ENCODE measurements at places on chromosomes 11 and 22.
A peak's percentile ranks its signal among the peaks of the same experiment; 100 is the strongest.

DNA sequence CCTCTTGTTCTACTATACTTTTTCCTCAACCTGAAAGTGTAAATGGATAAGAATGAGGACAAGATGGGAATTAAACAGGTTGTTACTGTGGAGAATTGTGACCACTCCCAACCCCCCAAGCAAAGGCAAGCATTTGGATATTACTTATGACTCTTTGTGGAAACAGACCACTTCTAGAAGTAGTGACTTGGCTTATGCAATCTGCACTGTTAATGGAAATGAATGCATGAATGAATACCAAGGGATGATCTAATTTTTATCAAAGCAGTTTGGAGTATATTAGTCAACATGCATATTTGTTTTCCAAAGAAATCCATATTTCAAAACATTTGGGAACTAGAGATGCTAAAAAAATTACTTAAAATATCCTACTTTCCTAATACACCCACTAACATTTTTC, 35.3 kb downstream of the AMOTL1 start:
- DNase-seq: no peak

- no peak for DNase-seq
Measured at GRCh38 chr11:116993599-116993998, 104.6 kb downstream of the SIK3 start.

DNA sequence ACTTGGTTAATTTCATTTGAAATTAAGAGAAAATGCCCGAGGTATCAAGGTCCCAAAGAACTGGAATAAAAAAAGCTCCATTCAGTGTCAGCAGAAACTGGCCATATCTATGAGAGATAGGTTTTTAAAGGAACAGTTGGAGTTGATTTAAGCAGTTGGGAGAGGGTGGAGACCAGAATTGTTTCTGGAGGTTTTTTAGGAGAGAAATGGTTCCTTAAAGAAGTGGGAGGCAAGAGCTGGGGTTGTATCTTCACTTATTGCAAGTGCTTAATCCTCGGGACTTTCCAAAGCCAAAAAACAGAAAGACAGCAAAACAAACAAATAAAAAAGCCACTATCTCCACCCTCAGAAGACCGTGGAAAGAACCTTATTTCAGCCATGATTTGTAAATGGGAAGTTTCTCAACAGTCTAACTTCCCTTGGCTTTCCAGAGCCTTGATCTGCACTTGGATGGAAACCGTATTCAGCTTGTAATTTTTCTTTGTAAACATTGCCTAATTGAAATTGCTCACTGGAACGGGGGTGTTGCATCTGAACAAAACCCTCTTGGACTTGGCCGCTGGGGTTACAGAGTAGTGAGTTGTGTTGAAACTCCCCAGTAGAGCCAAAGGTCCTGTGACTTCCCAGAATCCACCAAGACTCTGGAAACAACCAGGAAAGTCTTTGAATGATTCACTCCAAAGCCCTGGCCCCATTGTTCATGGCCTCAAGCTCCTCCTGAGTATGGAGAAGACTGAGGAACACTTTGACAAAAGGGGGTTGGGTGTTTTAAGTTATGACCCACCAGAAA, 115.6 kb downstream of the SLC1A2 start:
- DNase-seq: peak; percentile 68

DNA sequence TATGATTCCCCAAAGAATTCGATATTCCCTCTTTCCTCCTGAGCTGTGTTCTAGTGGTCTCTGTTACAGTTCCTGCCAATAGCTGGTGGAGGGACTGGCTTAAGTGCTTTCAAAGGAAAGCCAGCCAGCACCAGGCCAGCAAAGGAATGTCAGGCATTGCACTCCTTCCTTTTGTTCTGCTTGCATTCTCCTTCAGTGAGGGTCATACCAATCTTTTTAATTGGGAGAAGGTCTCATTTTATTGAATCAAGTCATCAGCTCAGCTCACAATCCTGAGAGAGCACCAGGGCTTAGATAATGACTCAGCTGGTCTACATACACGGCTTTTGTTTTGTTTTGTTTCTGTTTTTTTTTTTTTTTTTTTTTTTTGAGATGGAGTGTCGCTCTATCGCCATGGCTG, 222.9 kb downstream of the NAV2 start:
- peak; percentile 76 for DNase-seq

GRCh38 chr11:9273376-9274336, 8.5 kb upstream of the DENND5A start:
- DNase-seq: no peak

DNA sequence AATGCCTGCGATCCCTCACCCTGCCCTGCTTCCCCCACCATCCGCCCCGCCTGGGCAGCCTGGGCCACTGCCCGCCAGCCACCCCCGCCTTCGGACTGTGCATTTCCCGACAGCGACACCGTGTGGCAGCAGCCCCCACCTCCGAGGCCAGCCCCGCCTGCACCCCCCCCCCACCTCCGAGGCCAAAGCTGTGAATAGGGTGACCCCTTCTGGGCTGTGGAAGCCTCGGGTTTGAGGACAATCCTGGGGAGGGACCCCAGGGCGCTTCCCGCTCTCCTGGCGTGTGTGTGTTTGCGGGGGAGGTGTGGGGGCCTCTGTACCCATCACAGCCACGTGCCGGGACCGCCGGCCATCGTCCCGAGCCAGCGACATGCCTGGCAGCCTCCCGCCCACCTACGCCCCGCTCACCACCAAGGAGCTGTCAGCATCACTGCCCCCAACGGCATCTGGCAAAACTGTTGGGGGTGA, 33.8 kb upstream of the PPARA start:
- no peak for DNase-seq

- DNase-seq: no peak
Measured at GRCh38 chr22:38793317-38793716, 626 bp downstream of the DNAL4 start.

DNA sequence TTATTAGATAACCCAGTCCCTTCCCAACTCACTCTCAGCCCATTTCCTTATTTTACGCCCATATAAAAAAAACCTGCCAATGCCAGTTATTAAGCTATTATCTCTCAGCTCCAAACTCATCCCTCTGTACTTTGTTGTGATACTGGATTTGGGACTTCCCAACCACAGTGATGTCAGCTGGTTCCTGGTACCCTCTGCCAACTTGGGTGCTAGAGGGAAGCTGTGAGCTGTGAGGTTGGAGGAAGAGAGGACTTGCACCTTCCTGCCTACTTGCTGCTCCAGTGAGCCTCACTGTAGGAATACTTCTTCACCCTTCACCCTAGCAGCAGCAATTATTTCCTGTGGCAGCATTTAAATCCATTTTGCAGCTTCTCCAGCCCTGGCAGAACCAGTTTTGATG, 19.2 kb upstream of the CSF2RB start:
- DNase-seq: no peak

GRCh38 chr11:119942583-119943297, 195.2 kb downstream of the TRIM29 start:
- DNase-seq: no peak

DNA sequence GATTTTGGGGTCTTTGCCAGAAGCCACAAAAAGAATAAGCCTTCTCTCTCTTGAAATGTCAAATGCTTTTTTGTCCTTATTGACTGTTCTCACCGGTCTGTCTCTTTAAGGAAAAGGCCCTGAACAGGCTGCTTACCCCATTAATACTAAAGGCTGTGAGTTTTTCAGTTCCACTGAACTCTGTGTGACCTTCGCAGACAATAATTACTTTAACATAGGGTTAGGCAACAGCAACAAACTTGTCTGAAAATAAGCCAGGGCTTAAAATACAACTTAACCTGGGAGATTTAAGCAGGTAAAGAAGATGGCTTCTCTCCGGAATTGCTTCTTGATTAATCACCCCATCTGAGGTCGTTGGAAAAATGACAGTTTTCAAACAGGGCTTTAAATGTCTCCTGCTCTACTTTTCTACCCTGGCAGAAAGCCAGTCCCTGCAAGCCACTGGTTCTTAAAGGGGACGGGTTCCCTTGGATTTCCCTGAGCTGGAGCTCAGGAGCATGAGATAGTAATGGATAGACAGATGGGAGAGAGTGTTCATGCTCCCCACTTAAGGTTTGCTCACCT, 69.4 kb downstream of the ARL14EP start:
- no peak for DNase-seq

GRCh38 chr22:37324340-37325038, 42.2 kb downstream of the CYTH4 start:
- no peak for DNase-seq

GRCh38 chr11:19881177-19881576, 168.5 kb downstream of the NAV2 start:
- no peak for DNase-seq

GRCh38 chr22:49413146-49413545, 414.5 kb downstream of the BRD1 start:
- no peak for DNase-seq

DNA sequence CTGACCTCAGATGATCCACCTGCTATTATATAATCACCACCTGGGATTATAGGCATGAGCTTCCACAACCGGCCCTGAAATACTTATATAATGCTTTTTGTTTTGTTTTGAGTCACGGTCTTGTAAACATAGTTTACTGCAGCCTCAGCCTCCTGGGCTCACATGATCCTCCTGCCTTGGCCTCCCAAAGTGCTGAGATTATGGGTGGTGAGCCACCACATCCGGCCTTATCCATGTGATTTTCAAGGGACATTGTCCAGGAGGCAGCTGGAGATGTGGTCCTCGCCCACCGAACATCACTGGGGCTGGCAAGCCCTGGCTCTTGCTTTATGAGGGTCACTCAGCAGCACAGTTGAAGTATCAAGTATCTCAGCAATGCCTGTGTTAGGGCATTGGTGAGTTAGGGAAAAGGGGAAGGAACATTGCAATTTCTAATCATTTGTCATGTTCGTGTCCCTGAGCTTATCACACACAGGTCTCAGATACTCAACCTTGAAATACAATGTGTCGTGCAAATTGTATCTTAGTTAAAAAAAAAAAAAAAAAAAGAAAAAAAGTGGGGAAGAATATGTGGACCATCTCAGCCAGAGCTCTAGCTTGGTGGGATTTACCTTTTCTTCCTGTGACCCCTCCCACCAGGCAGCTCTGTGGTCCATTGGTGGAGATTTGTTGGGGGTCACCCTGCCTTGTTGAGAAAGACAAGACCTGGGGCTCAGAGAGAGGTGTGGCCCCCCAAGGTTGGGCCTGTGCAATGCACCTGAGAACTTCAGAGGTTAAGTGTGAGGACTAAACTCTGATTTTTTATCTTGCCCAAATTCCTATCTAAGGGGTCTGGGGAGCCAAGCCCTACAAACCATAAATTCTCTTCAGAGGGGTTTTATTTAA, 40.4 kb upstream of the MAPK1 start:
- no peak for DNase-seq

- DNase-seq: no peak
Measured at GRCh38 chr11:95776859-95777258, 12.7 kb downstream of the FAM76B start.

GRCh38 chr22:19442166-19442565, 5.3 kb downstream of the C22orf39 start:
- no peak for DNase-seq

DNA sequence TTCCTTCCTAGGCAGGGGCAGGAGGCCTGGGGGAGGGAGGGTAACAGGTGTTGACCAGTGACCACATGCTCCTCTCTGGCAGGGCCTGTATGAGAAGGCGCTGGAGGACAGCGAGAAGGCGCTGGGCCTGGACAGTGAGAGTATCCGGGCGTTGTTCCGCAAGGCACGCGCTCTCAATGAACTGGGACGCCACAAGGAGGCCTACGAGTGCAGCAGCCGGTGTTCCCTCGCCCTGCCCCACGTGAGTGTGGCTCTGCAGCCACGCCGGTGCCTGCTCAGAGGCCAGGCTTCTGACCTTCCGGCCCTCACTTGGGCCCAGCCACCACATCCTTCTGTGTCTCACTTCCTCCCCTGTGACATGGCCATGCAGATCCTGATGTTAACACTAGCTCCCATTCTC, 25.8 kb downstream of the ZC3H7B start:
- DNase-seq: no peak

GRCh38 chr11:590997-591396, 14.7 kb downstream of the PHRF1 start:
- DNase-seq: no peak

DNA sequence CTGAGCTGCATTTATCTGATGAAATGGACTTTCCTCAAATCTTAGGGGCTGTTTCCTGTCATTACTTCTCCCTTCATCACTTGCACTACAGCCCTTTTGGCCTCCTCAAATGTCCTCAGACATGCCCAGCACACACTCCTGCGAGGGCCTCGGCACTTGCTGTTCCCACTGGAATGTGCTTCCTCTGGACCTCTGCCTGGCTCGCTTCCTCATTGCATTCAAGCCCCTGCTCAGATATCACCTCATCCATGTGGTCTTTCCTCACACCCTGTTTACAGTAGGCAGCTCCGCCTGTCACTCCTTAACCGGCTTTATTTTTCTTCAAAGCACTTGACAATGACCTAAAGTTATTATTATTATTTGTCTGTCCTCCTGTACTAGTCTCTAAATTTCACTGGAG, 9.0 kb downstream of the NAT10 start:
- DNase-seq: no peak

- no peak for DNase-seq
Measured at GRCh38 chr22:49869845-49870712, 16.4 kb downstream of the ZBED4 start.

- DNase-seq: no peak
Measured at GRCh38 chr11:109894242-109894641, 198.9 kb upstream of the ZC3H12C start.

DNA sequence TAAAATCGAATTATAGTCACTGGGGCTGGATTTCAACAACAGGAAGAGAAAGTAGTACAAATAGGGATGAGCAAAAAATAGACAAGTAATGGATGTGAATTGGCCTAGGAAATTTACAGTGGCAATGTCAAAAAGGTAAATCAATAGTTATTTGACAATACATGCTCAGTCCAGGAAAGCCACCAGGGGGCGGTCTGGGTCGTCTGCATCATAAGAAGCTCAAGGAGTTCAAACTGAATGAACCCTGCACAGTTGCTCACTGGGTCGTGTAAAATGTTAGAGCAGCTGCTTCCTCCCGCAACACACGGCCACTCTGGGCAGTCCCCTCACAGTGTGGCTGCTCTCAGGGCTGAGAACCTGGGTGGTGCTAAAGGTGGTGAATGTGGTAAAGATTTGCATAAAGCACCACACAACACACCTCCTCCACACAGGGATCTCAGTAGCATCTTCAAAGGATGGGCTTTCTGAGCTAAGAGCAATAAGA, 85.9 kb downstream of the ZNF280B start:
- no peak for DNase-seq

GRCh38 chr22:37184380-37184755, 3.7 kb downstream of the C1QTNF6 start:
- no peak for DNase-seq

GRCh38 chr22:19523240-19524169, 705 bp downstream of the CLDN5 start:
- DNase-seq: no peak

DNA sequence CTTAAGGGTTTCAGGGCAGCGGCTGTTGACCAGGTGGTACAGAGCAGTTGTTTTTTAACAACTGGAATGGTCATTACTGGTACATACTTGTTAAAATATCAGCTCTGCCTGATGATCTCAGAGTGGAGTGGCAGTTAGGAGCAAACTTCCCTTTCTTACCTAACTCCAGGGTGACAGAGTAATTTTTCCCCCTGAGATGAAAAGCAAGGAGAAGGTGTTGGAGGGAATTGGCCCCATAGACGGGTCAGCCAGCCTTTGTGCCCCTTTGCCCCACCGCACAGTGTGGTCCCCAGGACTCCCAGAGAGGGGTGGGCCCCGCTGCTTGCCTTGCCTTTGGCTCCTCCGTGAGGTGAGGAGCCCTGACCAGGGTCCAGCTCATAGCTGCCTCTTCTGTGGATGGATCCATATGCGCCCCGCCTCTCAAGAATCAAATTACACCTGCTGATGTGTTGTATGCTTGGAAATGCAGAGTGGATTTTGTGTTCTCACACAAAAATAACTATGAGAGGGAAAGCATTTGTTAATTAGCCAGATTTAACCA, 27.0 kb upstream of the SORL1-AS1 start:
- DNase-seq: no peak

GRCh38 chr11:122756417-122756816, 81.9 kb upstream of the CRTAM start:
- no peak for DNase-seq

Data from BJ (cell line).